ENCODE measurements at places on chromosomes 12 and 14.

DNA sequence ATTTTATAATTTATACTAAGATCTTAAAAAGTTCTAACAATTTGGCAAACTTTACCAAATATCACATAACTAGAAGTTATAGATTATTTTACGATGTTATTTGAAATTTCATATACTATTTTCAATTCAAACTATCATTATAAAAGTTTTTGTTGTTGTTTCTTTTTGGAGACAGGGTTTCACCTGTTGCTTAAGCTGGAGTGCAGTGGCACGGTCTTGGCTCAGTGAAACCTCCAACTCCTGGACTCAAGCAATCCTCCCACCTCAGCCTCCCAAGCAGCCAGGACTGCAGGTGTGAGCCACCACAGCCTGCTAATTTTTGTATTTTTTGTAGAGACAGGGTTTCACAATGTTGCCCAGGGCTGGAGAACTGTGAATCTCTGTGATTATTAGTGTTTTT lies 87.8 kb downstream of the SPPL3 start:
- DNase-seq: no peak

DNA sequence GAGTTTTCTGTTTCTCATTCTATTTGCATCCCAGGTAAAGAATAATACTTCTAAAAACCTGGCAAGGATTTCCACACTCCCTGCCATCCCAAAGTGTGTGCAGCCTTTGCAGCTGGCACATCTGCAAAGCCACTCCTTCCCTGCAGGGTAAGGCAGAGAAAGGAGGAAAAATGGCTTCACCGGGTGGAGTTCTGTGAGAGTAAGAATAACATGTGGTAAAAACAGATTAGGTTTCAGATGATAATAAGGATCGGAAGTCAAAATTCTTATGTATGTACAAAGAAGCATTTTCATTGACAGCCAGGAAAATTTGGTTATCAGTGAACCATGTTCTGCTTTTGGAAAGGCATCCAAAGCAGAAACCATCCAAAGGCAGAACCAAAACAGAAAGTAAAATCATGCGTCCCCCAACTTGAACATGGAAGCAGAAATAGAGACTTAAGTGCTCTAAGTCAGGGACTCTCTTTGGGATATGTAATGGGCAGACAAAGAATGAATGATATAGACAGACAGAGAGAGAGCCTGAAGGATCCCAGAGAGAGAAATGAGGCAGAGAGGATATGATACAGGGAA lies 192.6 kb upstream of the CCDC196 start:
- DNase-seq: no peak

- DNase-seq: no peak
Observed at GRCh38 chr14:89958966-89959365, 3.2 kb downstream of the TDP1 start.

- DNase-seq: no peak
Observed at GRCh38 chr12:109695961-109696461, 17.6 kb upstream of the FAM222A start.

GRCh38 chr14:55180006-55180405 lies 11.4 kb downstream of the DLGAP5 start:
- no peak for DNase-seq

GRCh38 chr14:96088481-96088880 lies 49.3 kb downstream of the C14orf132 start:
- no peak for DNase-seq

GRCh38 chr12:15151161-15152091 lies 69.8 kb downstream of the RERG start:
- no peak for DNase-seq

GRCh38 chr14:104091061-104091926 lies 5.8 kb downstream of the ASPG start:
- DNase-seq: no peak

DNA sequence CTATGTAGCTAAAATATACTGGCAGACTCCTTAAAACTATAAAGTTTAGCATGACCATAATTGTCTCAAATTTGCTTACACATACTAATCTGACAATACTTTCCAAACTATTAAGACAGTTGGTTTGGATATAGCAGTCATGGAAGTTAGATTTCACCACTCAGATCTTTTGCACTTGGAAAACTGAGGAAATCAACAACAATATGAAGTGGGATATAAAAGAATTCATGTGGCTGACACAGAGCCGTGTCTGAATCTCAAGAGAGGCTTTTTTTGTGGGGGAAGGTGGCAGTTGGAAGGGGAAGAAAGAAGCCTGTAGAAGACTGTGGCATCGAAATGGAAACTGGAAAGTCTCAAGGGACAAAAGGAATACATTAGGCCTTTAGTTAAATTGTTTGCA lies 166.6 kb upstream of the FLRT2 start:
- DNase-seq: no peak

- DNase-seq: no peak
Observed at GRCh38 chr12:19946550-19946949, 421.8 kb upstream of the PDE3A start.

DNA sequence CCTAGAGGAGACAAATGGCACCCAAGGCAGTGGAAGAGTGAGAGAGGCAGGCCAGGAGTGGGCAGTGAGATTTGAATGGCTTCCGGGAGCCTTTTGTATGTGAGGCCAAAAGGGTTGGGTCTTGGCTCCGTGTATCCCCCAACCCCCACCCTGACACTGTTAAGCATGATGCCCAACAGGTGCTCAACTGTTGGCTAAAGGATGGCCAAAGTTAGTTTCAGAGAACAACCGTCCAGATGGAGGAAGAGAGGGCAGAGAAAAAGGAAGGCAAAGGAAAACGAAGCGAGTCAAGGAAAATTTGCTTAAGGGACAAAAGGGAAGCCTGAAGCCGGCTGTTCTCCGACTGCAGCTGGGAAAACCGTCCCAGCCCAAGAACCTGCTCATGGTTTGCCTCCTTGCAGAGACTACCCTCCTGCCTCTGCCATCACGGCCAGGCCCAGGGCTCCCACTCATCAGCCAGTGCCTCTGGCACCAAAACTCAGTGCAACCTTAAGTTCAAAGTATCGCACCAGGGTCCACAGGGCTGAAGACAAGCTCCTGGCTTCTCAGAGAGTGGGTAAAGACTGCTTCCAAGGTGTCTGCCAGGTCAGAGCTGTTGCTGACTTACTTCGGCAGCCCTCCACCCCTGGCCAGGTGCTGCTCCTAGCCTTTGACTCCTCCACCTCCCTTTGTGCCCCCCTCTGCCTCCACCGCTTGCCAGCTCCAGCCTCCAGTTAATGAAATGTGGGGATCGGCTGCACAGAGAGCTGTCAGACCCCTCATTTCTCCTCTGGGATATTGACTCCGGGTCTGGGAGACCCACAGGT lies 4.2 kb upstream of the C1QL4 start:
- DNase-seq: no peak

GRCh38 chr12:2397356-2398045 lies 344.7 kb downstream of the CACNA1C start:
- no peak for DNase-seq

DNA sequence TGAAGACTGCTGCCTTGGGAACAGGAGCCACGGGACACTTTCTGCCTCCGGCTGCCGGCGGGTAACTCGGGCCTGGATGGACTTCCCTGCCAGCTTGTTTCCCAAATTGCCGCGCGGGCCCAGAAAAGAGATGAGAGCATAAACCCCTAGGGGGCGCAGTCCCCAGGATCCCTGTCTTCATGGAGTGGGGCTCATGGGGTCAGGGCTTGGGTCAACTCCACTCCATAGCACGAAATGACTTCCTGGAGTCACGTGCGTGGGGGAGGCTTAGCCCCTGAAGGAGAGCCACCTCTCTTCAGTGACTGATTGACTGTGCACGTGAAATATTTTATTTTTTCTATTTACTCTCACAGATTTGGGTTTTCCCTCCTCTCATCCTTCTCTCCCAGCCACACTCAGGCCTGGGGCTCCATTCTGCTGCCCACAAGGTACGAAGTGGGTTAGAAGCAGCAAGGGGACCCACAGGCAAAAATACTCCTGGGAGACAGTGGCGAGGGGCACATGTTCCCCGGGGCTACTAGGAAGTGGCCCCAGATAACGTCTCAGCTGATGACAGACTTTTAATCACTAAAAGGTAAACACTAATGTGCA lies 10.0 kb downstream of the PGF start:
- no peak for DNase-seq

DNA sequence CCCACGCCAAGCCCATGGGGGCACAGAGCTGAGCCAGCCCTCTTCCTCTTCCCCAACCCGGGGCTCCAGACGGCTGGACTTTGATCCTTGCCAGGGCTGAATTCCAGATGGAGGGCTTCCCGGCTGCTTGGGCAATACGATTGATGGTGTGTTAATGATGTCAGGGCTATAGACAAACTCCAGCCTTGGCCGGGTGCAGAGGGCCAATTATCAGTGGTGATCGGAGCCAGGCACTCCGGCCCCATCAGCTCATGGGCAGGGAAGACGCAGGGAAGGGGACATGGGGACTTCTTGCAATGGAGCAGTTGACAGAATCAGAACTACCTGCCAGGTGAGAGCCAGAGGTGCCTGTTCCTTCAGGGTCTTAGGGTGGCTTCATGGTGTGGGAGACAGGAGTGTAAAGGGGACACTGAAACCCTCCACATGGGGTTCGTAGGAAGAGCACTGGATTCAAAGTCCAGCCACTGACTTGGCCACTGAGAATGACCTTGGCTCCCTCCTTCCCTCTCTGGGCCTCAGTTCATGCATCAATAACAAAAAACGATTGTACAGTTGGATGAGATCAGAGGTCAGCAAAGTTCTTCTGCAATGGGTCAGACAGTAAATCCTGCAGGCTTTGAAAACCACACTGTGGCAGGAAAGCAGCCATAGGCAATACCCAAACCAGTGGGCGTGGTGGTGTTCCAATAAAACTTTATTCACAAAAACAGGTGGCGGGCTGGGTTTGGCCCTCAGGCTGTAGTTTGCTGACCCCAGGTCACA lies 333.7 kb downstream of the MED13L start:
- DNase-seq: no peak

- peak; percentile 7 for DNase-seq
Observed at GRCh38 chr12:46470036-46470627, 97.6 kb upstream of the SLC38A2 start.

DNA sequence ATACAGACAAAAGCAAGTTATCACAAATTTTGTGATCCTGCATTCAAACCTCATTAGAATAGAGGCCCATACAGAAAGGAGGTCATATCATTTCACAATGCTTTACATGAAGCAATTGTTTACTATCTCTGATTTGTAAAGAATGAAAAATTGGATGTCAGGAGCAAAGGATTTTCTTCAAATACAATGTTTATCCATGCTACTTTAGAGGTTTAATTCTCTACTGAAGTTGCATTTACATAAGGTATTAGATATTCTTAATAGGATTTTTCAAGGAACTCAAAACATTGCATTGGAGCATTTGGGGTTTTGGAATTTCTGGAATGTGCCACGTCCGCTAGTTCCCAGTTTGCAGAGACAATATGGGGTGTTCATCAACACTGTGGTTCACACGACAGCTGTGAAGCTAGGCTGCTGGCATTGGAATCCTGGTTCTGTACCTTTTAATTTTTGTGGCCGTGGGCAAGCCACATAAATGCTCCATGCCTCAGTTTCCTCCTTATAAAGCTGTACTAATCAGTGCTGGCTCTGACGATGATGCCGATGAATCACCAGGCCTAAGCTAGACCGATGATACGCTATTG lies 174.8 kb downstream of the APAF1 start:
- DNase-seq: no peak

GRCh38 chr12:57111031-57111734 lies at the start of gene STAT6:
Gene STAT6, minus strand, starts transcription at chr12:57111362. Its CDS starts 3,084 bp downstream, at chr12:57108278.
- peak; percentile 69 for DNase-seq

- no peak for DNase-seq
Observed at GRCh38 chr14:49977126-49977841, 84.4 kb downstream of the ARF6 start.

- DNase-seq: no peak
Observed at GRCh38 chr14:48398675-48399282, 723.4 kb upstream of the MDGA2 start.

DNA sequence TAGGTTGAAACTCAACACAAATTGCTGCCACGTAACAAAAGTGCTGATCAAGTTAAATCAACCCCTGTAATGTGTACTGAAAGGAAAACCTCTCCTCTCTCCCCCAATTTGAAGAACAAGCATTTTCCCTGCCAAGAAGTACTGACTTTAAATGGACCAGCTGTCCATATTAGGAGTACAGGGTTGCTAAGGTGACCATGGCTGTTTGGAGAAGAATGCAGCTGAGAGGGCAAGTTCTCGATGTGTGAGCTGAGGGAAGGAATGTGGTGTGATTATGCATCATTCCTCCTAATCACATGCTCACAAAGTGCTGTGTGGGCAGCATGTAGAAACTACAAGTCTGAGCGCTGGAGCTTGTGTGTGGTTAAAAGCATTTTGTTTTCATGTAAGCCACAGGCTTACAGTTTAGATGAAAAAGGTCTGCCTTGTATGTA lies 50.9 kb upstream of the CCT2 start:
- no peak for DNase-seq

GRCh38 chr14:102853648-102854047 lies 68.8 kb upstream of the AMN start:
- DNase-seq: no peak

DNA sequence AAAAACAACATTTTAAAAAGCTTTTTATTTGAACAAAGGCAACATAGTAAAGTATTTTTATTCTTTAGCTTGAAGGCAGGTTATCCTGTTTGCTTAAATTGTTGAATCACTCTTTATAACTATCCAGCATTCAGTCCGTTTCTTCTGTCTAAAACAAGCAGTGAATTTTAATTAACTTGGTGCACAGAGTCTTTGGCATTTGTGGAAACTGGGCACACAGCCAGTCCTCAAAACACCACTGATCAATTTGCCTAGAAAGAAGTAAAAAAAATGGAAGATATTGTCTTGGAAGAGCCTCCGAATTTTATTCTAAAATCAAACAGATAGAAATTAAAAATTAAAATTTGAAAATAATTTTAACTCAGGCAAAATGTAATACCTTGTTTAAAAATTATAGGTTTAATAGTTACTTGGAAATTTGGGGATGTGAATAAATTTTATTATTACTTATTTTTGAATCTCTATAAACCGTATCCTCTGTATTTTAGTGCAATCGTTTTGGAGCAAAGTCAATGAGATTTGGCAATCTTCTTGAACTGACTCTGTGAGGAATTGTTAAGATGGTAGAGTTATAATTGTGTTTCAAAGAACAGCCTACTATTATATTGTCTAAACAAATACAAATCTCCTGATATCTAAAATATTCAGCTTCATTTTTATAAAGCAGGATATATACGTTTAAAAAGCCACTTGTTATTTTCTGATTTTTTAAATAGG lies 927.0 kb downstream of the SLC16A7 start:
- DNase-seq: no peak

DNA sequence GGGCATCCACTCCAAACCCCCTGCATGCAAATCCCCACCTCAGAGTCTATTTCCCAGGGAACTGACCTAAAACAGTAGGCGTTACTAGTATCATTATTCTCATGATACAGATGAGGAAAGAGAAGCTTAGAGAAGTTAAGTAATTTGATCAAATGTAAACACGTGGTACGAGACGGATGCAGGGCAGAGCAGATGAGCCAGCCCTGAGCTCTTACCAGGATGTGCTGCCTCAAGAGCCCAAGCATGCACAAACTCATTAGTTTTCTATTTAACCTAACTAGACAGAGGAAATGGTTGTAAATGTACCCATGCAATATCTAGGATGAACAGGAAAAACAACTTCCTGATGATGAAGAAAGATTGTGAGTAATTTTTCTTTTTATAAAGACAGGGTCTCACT lies 173.3 kb upstream of the RASSF8 start:
- DNase-seq: no peak

- no peak for DNase-seq
Observed at GRCh38 chr12:105865886-105866285, 272.9 kb downstream of the NUAK1 start.

- no peak for DNase-seq
Observed at GRCh38 chr12:128810182-128811127, 13.3 kb downstream of the SLC15A4 start.
